Omental fat pad (tissue), 4 donors: ENCODE measurements at places on chromosomes 3 and 15. TPM values are rescaled to one million over a fixed set of nuclear protein-coding genes. Genes with fewer than 3 reads are reported as not detected.
A peak's percentile ranks its signal among the peaks of the same experiment; 100 is the strongest.

- no peak for DNase-seq
Measured at GRCh38 chr3:113113361-113113760, 98.0 kb upstream of the BOC start.

GRCh38 chr15:65095011-65095746 is 18.6 kb downstream of the KBTBD13 start:
- DNase-seq, result no peak

- DNase-seq, result no peak
Measured at GRCh38 chr15:83973816-83974215, 261.8 kb upstream of the GOLGA6L4 start.

- DNase-seq, result no peak
Measured at GRCh38 chr3:171614318-171614921, 154.2 kb upstream of the TNIK start.

GRCh38 chr15:71443538-71443937 is 328.3 kb downstream of the THSD4 start:
- peak; percentile 79 for DNase-seq

- DNase-seq, result peak; percentile 23
Measured at GRCh38 chr15:66617137-66618090, 51.6 kb upstream of the LCTL start.

The ARRDC4 gene
- 50.6 TPM for total RNA-seq

The KNG1 gene
- not detected for total RNA-seq

The SLC24A5 gene
- not detected for total RNA-seq
